ENCODE measurements at places on chromosomes 11 and 22.

- DNase-seq, result no peak
Measured at GRCh38 chr11:125728969-125729368, 17.1 kb upstream of the PATE1 start.

DNA sequence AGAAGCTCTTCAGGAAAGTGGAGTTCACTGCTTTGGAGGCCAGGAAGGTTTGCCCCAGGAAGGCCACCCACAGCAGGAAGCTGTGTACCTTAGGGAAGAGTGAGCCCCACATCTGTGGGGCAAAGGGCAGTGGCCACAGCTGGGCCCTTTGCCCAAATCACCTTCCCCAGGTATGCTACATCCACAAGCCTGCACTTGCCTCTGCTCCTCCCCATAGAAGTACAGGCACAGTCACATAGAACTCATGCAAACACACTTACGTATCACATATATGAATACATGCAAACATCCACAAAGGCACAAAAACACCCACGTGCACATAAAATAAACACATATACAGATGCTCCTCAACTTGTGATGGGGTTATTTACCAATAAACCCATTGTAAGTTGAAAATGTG is 2.1 kb downstream of the TRIM29 start:
- no peak for DNase-seq

DNA sequence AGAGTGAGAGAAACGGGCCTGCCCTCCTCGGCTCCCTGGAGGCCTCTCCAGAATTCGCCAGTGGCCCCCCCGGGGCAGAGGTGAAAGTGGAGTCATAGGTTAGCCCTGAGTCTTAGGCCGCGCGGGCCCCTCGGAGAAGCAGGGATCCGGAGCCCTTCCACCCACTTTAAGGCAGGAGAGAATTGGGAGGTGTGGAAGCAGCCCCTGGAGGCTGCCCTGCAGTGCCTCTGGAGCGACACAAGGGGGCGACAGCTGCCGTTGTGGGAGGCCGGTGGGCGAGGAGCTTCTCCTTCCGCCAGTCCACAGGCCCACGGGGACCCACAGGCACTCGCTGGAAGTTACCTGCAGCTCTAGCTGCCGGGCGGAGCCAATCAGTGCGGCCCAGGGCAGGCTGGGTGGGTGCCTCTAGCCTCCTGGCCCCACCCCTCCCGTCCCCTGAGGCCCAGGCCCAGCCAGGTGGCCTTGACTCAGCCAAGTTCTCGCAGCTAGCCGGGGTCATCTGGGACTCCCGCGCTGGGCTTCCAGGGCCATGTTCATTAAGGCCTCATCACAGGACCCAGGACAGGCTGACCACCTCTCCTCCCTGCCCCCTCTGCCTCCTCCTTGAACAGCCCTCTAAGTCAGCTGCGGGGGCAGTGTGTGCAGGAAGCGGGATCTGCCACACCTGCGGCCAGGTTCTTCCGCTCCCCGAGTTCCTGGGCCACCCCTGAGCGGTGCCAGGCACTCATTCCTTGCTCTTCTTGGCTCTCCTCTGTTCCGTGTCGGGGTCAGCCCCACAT is 5.0 kb downstream of the DGKZ start:
- no peak for DNase-seq

- DNase-seq, result no peak
Measured at GRCh38 chr11:100777103-100777502, 90.0 kb downstream of the ARHGAP42 start.

DNA sequence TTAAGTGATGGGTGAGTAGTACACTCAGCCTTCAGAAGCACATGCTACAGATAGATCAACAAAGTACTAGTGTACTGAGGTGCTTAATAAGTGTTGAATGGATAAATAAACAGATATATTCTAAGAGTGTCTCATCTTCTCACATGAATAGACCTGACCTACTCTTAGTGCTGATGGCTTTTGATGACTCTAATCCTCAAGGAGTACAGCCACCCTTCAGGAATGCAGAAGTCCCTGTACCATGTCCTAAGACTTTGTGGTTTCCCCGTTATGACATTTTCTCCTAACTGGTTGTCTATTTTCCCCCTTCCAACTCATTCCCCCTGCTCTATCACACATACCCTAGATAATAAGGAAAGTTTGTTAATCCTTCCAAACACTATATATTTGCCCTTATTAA is 61.6 kb downstream of the C11orf65 start:
- no peak for DNase-seq

DNA sequence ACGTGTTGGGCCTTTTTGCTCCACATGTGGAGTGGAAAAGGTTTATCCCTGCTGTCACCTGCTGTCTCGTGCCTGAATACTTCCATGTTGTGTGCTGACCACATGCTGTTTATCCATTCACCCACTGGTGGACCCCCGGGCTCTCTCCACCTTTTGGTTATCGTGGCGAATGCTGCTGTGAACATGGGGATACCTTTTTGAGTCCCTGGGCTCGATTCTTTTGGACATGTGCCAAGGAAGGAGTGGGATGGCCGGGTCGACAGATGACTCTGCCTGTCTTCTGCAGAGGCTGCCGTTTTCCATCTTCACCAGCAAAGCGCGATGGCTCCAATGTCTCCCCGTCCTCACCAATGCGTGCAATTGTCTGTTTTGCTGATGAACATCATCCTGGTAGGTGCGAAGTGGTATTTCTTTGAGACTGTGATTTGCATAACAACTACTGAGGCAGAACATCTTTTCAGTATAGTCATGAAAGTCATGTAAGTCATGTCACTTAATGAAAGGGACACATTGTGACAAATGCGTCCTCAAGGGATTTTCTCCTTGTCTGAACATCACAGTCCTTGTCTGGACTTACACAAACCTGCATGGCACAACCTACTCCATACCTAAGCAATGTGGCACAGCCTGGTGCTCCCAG is 758.7 kb downstream of the BRD1 start:
- no peak for DNase-seq

- DNase-seq, result no peak
Measured at GRCh38 chr11:117670924-117671323, 126.1 kb downstream of the DSCAML1 start.

DNA sequence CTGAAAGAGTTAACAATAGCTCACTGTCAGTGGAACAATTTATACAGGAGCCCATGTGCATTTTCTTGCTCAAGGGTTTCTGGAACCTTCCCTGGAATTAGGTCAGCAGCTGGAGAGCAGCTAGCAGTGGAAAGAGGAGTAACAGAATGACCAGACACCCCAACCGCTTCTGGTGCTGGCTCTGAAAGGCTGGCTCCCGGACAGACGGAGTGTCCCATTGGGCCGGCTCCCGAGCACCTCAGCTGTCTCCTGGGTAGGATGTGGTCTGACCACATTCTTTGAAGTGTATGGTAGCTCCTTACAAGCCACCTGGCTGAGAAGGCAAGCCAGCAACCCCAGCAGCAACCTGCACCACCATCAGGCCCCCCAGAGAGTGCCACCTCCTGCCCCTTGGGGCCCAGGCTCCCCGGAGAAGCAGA is 44.7 kb downstream of the ABTB2 start:
- no peak for DNase-seq

DNA sequence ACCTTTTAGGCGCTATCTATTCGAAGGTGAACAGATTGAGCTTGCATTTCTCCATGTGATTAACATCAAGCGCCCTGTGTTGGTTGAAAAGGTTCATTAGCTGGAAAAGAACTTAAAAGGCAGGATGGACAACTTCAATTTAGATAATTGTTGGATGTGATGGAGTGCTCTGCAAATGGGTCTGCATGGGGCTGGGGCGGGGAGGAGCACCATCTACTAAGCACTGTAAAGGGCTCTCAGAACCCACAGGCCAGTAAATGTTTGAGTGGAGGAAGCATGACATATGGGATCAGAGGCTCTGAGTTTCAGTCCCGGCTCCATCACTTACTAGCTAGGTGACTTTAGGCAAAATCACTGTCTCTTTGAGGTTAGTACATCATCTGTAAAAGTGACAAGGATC is 28.2 kb downstream of the ARL14EP start:
- no peak for DNase-seq

DNA sequence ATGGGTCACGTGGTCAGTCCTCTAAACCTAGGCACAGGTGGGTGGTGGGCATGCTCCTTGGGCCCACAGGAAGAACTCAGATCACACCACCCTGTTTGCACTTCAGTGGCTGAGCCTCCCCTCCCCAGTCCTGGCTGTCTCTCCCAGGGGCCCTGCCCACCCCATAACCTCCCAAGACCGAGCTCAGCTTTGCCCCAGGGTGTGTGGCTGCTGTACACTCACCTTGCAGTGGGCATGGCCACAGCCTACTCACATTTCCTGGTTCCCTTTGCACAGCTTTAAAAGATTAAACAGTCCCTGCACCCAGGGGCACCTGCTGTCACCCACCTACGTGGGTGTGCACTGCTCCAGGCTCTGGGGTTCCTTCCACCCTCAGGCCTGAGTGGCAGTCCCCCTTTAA is 13.8 kb downstream of the TRIOBP start:
- no peak for DNase-seq

GRCh38 chr11:80443177-80443576 is 1002.3 kb upstream of the TENM4 start:
- no peak for DNase-seq

GRCh38 chr11:120021391-120021953 is 116.4 kb downstream of the TRIM29 start:
- DNase-seq, result no peak

DNA sequence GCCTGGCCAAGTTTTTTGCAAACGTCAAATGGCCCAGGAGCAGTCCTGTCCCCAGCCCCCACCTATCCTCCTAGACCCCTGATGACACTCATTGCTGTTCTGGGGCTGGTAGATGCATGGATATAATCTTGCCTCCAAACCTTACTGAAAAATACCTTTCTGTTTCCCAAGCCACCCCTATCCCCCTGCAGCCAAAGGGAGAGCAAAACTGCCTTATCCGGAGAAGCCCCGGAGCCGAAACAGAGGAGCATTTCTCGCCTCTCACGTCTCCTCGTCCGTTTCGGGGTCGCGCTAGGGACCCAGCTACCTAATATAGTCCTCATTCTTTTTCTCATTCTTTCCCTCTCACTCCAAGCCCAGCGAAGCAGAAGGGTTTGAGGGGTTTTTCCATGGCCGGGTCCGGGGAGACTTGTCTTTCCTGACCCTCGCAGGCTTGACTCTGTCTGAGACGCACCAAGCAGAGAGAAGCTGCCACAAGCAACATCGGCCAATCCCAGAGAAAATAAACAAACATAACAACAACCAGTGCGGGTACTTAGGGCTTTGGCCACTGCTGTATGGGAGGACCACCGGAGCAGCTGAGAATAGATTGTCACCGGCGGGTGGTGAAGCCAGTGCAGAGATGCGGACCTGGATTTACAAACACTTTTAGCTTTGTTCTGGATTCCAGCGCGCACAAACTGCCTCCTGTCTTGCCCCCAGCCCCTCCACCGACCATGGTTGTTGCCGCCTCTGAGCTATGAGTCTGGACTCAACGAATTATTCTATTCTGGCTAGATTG is 1.6 kb downstream of the BSX start:
- DNase-seq, result no peak

- no peak for DNase-seq
Measured at GRCh38 chr11:116485425-116485824, 287.4 kb downstream of the BUD13 start.

DNA sequence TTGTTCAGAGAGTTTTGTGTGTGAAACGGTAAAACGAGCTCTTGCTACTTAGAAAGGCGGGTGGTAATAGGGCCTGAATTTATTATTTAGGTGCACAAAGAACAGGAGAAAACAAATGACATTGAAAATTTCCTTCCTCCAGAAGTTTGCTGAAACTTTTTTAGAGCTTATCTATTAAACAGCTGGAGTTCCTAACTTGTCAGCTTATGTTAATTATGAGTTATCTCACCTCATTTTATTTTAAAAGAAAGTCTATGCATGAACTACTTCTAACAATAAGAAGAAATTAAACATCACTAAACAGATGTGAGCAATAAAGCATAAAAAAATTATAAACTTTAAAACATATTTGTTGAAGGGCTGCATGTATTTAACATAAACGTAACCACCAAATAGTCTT is 373.9 kb upstream of the ANO3 start:
- no peak for DNase-seq

- DNase-seq, result no peak
Measured at GRCh38 chr11:121864660-121865059, 251.4 kb downstream of the BLID start.

GRCh38 chr11:83813296-83813695 is 527.1 kb upstream of the CCDC90B start:
- DNase-seq, result no peak

- DNase-seq, result no peak
Measured at GRCh38 chr11:2191883-2192282, 20.3 kb upstream of the TH start.

DNA sequence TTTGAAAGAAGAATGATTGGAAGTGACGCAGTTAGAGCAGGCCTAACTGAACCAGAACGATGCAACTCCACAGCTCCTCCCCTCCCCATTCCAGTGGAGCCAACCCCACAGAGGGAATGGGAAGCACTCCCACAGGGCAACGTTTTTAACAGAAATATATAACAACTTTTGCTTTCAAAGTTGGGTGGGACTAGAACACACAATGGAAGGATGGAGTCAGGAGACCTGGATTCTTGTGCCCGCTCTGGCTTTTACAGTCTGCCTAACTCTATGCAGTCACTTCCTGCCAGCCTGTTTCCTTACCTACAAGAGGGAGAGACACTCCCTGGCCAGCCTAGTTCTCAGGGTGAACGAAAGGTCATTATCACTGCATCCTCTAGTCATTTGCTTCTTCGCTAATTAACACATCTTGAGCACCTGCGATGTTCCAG is 75.5 kb downstream of the PACSIN2 start:
- no peak for DNase-seq

DNA sequence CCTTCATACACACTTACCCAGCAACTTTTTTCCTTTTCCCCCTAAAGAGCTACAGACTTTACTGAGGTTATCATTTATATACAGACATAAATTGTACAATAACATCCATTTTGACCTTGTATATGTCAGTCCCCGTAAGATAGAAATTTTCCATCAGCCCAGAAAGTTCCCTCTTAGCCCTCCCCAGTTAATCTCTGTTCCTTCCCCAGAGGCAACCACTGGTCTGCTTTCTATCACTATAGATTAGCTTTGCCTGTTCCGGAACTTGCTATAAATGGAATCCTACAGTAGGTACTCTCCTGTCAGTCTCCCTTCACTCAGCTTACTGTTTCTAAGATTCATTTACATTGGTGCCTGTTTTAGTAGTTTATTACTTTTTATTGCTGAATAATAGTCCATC is 54.9 kb downstream of the TSPAN18 start:
- no peak for DNase-seq

GRCh38 chr11:69265210-69265609 is 28.7 kb upstream of the MYEOV start:
- no peak for DNase-seq

GRCh38 chr22:27238935-27239510 is 562.5 kb downstream of the MN1 start:
- DNase-seq, result no peak

- DNase-seq, result no peak
Measured at GRCh38 chr11:8065031-8065430, 16.0 kb upstream of the TUB start.

Measured in HL-60 (cell line).